Liver (tissue), 10 donors: ENCODE measurements at places on chromosomes 2 and 18.

DNA sequence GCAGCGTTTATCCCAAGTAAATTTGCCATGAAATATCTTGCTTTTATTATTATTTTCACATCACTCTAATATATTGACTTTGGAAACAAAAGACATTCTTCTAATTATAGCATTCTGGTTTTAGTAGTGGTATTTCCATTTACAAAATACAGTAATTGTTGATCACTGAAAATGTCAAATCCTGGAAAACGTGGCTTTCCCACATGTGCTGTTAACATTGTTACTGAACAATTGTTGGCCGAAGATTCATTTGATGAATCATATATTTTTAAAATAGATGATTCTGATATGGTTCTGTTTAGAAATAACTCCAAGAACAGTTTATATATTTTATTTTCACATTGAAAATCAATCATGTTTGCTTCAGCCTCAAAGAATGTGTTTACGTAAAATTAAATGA, 32.9 kb downstream of the SP140 start:
- H3K27ac ChIP-seq, result no peak overlapping the region
- no peaks in the 10 kb centered on the region for H3K4me1 ChIP-seq
- no peaks in the 10 kb centered on the region for H3K36me3 ChIP-seq
- H3K4me3 ChIP-seq, result no peak overlapping the region

DNA sequence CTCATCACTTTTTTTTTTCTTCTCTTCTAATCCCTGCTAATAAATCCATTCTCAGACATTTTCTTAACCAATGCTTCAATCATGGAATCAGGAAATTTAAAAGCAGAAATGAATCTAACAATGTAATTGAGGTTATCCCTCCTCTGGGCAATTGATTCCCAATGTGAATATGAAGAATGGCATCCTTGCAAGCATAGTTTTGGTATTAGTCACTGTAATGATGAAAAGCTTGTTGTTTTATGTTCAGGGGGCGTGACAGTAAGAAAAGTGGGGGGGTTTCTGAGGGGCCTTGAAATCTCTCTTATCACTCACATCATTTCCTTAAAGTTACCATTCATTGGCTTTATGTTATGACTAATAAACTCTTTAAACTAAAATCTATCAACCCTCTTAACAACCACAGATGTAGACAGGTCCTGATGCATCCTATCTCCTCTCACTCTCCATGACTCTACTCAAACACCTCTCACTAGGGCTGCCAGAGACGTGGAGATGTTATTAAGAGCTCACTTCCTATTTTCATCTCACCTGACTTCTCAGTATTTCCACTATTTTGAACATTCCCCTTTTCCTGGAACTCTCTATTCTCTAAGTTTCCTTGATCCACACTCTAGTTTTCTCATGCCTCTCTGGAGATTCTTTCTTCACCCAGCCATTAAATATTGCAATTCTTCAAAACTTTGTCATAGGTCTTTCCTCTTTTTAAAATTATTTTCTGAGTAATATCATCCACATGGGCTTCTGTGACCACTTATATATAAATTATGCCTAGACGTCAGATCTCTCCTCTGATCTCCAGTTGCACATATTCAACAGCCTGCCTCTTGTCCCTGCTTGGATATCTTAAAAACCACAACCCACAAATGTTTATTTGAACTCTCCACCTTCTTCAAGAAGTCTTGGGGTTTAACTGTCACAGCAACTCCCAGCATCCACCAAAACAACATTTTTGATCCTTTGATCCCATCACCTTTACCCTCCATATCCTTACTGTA, 332.9 kb downstream of the CDH2 start:
- no peaks in the 10 kb centered on the region for H3K27me3 ChIP-seq
- H3K27ac ChIP-seq, result no peak overlapping the region
- no peak for DNase-seq
- no peaks in the 10 kb centered on the region for H3K4me1 ChIP-seq

DNA sequence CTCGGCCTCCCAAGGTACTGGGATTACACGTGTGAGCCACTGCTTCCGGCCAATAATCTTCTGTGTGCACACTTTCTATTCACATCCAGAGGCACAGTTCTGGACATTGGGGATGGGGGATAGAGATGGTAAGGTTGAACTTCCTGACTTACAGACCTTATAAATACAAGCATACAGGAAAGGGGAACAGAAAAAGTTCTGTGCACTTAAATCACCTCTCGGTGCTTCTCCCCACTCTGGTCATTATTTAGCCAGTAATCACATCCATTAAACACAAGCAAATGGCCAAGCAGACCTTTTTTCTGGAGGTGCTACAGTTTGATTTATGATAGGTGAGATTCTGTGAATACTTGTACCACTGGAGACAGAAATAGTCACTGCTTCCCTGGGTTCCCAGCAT, 110.6 kb downstream of the CRIM1 start:
- no peak for DNase-seq
- no peaks in the 10 kb centered on the region for H3K4me1 ChIP-seq
- no peak overlapping the region for H3K27ac ChIP-seq

DNA sequence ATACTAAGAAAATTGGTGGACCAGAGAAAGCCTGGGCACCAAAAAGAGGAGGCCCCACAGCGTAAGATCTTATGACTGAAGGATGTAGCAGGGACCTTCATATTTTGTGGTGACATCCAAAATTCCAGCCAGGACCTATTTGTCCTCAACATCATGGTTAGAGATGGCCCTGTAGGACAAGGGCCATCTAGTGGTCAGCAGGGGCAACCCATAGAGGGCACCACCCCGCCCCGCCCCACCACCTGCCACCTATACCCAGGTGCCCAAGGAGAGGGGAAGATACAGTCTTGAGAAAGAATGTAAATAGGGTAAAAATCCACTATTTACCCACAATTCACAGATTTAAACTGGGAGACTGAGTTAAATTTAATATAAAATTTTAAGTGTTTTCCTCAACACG, 59.6 kb upstream of the TMEM163 start:
- no peak for DNase-seq
- no peaks in the 10 kb centered on the region for H3K36me3 ChIP-seq
- H3K27ac ChIP-seq, result no peak overlapping the region
- no peak overlapping the region for H3K4me3 ChIP-seq

DNA sequence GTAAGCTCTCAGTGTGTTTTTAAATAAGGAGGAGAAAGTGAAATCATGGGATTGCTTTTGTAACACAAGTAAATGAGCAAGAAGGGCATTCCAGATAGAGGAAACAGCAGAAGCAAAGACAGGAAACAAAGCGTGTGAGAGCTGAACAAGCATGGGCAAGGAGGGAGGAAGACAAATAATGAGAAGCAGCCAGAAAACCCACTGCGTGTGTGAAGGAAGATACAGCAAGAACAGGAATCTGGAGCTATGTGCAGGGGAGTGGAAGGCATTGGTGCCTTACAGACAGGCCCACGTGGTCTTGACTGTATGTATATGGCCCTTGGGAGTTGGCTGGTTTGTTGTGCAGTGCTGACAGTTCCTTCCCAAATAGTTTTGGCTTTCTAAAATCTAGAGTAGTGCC, 88.6 kb downstream of the AAK1 start:
- no peaks in the 10 kb centered on the region for H3K4me1 ChIP-seq
- H3K27ac ChIP-seq, result no peak overlapping the region
- H3K27me3 ChIP-seq, result no peaks in the 10 kb centered on the region
- no peak overlapping the region for H3K4me3 ChIP-seq
- no peak for DNase-seq
